Activated T-cell treated with anti-CD3 and anti-CD28 coated beads for 24 hours (primary cell): ENCODE measurements at places on chromosomes 6 and 20.
A peak's percentile ranks its signal among the peaks of the same experiment; 100 is the strongest.

DNA sequence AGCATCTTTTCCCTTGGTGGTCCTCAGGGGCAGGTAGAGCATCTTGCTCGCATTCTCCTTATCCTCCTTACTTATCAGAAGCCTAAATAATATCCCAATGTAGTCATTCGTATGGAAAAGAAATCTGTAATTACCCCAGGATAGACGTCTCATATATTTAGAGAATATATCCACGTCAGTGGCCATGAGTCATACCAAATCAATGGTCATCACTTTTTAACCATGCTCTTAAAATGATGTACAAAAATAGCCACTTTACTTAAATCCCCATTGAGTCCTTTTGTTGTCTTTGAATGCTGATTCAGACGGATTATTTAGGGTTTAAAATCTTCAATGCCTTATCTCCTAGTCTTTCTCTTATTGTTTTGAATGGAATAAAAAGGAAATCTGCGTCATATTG, 231.7 kb upstream of the STXBP5 start:
- DNase-seq, result no peak

GRCh38 chr6:32659856-32660595, 6.4 kb downstream of the HLA-DQB1 start:
- no peak for DNase-seq

GRCh38 chr20:46893877-46894578, 615 bp upstream of the EYA2 start:
- no peak for DNase-seq

- DNase-seq, result no peak
These were observed 111.3 kb upstream of the FOXQ1 start for GRCh38 chr6:1200409-1201101.

- DNase-seq, result no peak
These were observed 29.4 kb upstream of the CCR6 start for GRCh38 chr6:167093406-167093921.

DNA sequence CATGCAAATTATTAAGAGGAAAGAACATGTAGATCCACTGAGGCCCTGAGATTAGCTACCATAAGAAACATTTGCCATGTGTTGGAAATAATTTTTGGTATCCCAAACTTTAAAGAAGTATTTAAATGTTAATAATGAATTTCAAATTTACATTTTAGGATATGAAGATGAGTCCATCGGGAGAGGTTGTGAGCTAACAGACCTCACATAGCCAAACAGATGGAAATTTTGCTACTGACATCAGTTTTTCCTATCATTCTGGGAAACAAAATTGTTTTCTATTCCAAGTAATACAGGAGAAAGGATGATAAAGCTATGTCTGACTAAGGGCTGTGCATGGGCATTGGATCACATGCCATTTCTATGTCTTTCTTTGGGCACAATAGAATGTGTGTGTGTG, 809.6 kb downstream of the TENT5A start:
- no peak for DNase-seq

- no peak for DNase-seq
These were observed 64.7 kb downstream of the TRAM2 start for GRCh38 chr6:52512199-52512598.

GRCh38 chr6:96685702-96686101, 122.8 kb downstream of the FHL5 start:
- no peak for DNase-seq

- no peak for DNase-seq
These were observed 35.2 kb upstream of the BPIFA2 start for GRCh38 chr20:33132513-33133372.

GRCh38 chr20:13220904-13221297, at the start of gene ISM1:
Gene ISM1 (plus strand): TSS chr20:13221274. CDS start chr20:13221777, 503 bp downstream.
- DNase-seq, result peak; percentile 20

DNA sequence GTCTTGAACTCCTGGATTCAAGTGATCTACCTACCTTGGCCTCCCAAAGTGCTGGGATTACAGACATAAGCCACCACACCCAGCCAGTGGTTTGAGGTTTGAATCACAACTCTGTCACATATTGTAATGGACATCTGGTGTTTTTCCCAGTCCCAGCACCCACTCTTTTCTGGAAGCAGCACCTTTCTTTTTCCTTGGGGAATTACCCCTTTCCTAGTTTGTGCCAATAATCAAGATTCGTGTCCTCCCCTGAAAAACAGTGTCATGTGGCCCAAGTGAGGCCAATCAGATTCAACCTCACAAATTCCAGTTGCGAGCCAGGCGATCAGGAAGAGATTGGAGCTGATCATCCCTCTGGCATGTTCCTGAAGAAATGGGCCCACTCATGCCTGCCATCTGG, 71.7 kb upstream of the SGK1 start:
- no peak for DNase-seq

- DNase-seq, result no peak
These were observed 31.2 kb downstream of the PRR18 start for GRCh38 chr6:166277018-166277417.

- DNase-seq, result peak; percentile 20
These were observed 42.3 kb upstream of the PTPN1 start for GRCh38 chr20:50467718-50468356.

GRCh38 chr6:89729818-89730217, 89.8 kb downstream of the MDN1 start:
- DNase-seq, result no peak

DNA sequence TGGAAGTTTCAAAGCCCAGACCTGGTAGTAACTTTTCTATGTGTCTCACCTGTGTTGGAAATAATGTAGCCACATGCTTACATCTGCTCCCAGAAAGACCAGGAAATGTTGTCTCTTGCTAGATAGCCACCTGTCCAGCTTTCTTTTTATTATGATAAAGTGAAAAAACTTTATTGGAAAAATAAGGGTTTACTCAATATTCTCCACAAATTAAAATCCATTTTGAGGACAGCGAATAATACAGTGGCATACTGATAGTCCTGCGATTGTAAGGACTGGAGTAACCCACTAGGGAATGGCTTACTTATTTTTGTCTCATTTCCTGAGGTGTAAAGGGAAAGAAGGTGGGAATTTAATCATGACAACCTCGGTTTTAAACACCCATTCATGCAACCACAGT, 100.1 kb downstream of the HFE start:
- DNase-seq, result no peak

DNA sequence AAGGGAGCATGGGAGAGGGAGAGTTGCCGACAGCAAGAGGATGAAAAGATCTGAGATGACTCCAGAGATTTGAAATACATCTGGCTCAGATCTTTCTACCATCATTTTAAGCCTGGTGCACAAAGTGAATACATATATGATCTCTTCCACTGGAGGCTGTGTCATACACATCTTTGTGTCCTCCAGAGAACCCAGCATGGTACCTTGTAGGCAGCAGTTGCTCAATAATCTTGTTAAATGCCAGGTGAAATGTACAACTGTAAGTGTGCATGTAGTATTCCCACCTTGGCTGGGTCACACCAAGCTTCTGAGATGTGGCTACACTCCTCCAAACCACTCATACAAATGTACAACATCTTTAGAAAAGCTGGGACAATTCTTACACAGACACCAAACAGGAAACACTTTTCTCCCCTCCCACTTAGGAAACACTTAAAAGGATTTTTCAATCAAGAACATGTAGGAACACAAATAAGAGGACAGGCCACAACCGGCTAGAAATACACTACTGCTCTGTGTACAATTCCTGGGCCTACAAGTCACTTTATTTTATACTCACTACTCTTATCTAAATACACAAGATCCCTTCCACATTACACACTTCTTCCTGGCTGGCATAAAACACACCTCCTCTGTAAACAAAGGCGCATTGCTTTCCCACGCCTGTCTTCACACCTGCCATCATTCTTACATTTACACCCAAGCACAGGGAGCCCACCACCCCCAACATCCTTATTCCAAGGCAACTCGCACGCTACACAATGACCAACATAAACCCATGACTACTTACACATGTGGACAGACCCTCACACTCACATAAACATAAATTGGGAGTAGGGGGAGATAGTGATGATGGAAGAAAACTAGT, 3.8 kb upstream of the IER3 start:
- DNase-seq, result no peak

- no peak for DNase-seq
These were observed 279.0 kb downstream of the FOXA2 start for GRCh38 chr20:22305381-22305780.

DNA sequence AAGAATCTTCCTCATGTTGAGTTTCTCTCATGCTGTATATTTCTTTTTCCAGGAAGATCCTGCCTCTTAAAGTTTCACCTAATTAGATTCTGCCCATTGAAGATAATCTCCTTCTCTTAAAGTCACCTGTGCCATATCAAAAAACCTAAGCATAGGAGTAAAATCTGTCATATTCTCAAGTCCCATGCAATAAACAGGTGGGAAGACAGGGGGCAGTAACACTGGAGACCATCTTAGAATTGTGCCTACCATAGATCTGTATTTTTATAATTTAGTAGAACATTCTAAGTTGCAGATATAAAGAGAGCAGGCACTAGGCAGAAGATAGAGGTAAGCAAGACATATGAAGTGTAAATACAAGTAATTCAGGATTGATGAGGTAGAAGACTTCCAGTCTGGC, 763.5 kb upstream of the MANEA start:
- no peak for DNase-seq

GRCh38 chr20:63471981-63472831, at the start of gene KCNQ2:
Gene KCNQ2 (minus strand): TSS chr20:63472655. CDS start chr20:63472463, 192 bp downstream.
- no peak for DNase-seq

DNA sequence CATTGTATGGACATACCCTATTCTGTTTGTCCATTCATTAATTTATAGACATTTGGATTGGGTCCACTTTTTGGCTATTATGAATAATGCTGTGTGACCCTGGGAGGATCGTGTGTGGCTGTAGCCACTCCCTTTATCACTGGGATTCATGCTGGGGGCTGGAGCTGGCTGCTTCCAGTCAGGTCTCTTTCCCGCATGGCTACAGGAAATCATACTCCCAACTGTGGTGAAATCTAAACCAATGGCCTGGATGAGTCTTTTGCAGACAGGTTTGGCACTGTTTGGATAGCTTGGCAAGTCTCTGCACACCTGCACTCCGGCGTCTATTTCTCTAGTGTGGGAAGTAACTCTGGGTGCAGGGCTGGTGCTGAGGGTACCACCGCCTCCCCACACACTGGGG, 80.4 kb downstream of the RIN2 start:
- no peak for DNase-seq
